Right hindlimb (tissue), 1 donor: ENCODE measurements at places on chromosomes 6 and 20.

- no peak for DNase-seq
These were observed 27.8 kb upstream of the ERVFRD-1 start for GRCh38 chr6:11139051-11139960.

DNA sequence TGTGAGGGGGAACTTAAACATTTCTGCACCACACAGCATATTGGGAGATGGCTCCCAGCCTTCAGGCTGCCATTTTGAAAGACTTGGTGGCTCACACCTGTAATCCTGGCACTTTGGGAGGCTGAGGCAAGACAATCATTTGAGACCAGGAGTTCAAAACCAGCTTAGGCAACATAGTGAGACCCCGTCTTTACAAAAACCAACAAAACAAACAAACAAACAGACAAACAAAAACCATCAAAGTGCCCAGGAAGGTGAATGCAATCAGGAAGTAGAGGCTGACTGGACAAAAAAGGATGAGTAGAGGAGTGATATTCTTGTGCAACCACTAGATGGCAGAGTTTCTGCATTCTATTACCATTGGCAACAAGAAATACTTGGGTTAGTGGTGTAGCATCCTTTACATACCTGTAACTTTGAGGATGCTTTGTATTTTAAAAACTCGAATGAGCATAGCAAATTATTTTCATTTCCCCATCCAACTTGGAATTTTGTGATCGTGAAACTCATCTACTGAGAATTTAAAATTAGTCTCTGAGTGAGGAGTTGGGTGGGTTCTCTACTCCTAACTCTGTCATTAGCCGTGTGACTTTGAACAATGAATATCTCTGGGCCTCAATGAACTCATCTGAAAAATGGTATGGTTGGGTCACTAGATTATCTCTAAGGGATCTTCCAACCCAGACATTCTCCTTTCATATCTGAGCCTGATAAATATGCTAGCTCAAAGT lies 84.4 kb downstream of the CRYBG1 start:
- DNase-seq = no peak

DNA sequence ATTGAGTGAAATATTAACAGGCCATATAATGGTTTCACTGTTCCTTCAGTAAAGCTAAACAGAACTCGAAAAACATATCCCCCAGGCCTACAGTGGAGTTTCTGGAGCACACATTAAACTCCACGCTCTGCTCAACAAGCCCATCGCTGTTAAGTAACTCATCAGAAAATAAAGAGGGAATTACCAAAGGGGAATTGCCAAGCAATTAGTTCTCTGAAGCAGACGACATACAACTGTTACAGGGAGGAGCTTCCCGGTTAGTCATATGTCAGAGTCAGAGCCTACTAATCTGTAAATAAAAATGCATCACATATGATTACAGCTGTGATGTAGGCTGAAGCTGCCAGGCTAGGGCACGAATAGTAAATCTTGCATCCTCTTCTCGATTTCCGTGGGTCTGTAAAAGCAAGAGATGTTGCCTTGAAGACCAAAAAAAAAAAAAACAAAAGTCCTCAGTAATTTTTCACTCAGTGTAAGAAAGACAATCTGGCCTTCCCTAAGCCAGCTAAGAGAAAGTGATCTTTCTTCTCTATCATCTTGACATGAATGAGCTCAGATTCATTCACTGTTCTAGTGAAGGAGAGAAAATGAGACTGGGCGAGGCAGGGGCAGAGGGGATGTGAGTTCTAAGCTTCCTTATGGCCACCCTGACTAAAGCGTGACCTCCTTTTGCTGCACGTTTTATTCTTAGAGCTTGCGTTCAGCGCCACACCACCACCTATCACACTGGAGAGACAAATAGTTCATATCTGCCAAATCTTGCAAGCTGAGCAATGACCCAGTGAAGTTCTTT lies 13.8 kb downstream of the ATXN1 start:
- DNase-seq = no peak

DNA sequence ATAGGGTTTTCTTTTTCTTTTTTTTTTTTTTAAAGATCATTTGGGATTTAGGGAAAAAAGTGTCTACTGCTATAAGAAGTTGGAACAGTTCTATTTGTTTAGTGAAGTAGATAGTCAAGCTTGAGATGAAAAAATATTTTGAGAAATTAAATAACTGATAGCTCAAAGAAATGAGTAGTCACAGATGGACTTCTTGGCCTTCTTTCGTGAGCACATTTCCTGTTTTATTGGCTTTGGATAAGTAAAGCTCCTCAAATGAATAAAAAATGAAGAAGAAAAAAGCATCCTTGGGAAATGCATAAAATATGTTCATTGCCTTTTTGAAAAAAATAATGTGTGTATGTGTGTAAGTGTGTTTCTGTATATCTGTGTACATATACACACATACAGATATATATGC lies 515.9 kb downstream of the GRIK2 start:
- no peak for DNase-seq

DNA sequence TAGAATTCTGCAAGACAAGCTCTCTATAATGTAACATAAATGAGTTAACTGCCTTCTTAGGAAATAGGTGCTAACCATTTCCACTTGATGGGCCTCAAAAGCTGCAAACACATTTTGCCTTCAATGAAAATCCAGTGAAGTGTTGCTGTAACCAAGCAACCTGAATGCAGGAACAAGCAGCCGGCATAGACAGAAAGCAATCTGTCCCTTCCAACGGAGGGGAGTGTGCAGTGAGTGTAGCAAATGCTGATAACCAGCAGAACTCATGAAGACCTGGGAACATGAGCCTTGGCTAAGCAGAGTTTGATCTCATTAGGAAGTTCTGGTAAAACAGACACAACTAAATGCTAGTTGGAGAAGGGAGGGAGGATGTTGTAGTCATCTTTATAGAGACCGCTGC lies 697.8 kb downstream of the KIF16B start:
- no peak for DNase-seq

- no peak for DNase-seq
These were observed 5.5 kb upstream of the OOEP start for GRCh38 chr6:73375216-73375615.

- DNase-seq = no peak
These were observed 72.8 kb upstream of the NKX2-2 start for GRCh38 chr20:21586682-21587081.

DNA sequence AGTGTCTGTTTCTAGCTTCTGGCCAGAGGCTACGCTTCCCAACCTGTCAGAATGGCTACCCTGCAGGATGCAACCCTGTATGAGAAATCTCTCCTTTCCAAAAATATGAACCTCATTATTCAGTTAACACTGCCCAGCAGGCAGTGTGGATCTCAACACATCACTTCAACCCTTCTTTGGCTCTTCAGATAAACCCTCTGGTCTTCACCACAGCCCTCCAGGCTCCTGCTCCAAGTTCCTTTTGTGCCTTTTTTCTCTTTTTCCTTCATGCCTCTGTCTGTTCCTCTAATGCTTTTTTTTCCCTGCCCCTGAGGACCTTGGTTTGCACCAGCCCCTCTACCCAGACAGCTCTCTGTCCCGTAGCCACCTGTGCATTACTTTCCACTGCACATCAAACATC lies 207.4 kb downstream of the MYLK4 start:
- no peak for DNase-seq

- DNase-seq = no peak
These were observed 116.9 kb downstream of the TMEM242 start for GRCh38 chr6:157206359-157206815.

DNA sequence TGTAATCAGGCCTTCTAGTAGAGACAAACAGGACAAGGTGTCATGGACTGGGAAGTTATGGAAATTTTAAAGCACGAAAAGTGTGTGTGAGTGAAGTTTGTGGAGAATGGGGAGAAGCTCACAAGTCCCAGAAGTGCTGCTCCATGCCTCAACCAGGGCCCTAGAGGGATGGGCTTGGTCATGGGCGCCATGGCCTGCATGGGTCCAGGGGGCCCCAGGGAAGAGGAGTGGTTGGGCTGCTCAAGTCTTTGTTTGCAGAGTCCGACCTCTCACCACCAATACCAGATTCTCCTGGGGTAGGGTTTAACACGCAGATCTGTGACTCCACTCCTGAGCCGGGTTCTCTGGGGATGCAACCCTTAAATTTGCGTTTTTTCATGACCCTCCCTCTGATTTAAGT lies 88.4 kb downstream of the FAM120B start:
- DNase-seq = no peak

DNA sequence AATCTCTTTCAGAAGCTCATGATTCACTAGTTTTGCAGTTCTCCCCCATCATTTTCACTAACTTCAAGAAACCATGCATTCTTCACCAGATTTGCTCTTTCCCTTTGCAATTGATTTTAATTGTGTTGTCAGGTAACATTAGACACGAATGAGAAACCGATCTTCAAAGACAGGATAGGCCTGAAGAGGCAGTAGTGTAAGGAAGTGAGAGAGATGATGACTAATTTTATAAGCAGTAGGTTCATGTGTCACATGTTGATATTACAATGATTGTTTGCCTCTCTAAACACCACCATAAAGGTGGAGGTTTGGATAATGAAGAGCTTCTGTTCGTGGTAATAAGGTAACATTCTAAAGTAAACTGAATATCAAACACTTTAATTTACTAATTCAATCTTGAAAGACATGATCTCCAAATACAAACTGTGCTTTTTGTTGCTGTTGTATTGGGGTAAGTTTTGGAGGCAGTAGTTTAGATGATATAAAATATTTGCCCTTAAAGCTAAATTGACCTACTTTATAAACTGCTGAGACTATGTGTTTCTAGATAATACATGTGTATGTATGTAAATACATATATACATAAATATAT lies 207.2 kb downstream of the PHACTR1 start:
- DNase-seq = no peak

DNA sequence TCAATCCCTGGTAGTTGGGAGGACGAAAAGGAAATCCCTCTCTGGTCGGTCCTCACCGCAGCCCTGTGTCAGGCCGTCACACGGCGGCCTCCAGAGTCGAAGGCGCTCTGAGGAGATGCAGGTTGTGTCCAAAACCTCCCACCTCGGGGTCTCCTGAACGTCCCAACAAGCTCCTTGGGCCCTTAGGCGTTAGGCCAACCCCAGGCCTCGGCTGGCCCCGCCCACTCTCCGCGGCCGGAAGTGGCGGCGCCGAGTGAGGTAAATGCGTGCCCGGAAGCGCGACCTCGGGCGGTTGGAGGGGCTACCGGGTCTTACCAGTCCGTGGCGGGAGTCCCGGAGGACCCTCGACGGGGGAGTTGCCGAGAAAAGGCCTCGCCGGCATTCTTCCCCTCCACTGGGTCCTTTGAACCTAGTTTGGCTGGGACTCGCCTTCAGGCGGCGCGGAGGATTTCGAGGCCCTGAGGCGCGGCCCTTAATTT lies at the start of gene TDRD6:
TDRD6 (plus strand) TSS at position 267 of the 479 bp plus-strand sequence. CDS start 244 bp downstream, outside the sequence.
- no peak for DNase-seq

- DNase-seq = no peak
These were observed 165.3 kb downstream of the ZMYND8 start for GRCh38 chr20:47191074-47191673.
